Astrocyte (in vitro differentiated cells and primary cell): ENCODE measurements at places on chromosomes 6 and 20. TPM values are rescaled to one million over a fixed set of nuclear protein-coding genes. Genes with fewer than 3 reads are reported as not detected.

- H3K27ac ChIP-seq, result no peak overlapping the region
- no peak overlapping the region for H3K4me3 ChIP-seq
- peaks cover 13% of the 10 kb centered on the region for H3K4me1 ChIP-seq
- peaks cover 6% of the 10 kb centered on the region for H3K36me3 ChIP-seq
- H3K27me3 ChIP-seq, result no peaks in the 10 kb centered on the region
Observed at GRCh38 chr6:43683708-43684455, 3.7 kb downstream of the MRPS18A start.

GRCh38 chr20:645318-646106 is 7.5 kb downstream of the SRXN1 start:
- H3K36me3 ChIP-seq, result peaks cover 21% of the 10 kb centered on the region
- H3K27ac ChIP-seq, result no peak overlapping the region
- H3K4me3 ChIP-seq, result no peak overlapping the region
- no peaks in the 10 kb centered on the region for H3K27me3 ChIP-seq

Gene BTNL2
- total RNA-seq, result not detected in 2 replicates

Gene CDSN
- 0.22 and 0.27 TPM in 2 replicates for total RNA-seq

Gene SIRPB2
- total RNA-seq, result not detected in 2 replicates

Gene ASIP
- total RNA-seq, result not detected in 2 replicates

Gene BCAS4
- 13.2 and 16.7 TPM in 2 replicates for total RNA-seq
